ENCODE measurements at places on chromosomes 12 and 14.

DNA sequence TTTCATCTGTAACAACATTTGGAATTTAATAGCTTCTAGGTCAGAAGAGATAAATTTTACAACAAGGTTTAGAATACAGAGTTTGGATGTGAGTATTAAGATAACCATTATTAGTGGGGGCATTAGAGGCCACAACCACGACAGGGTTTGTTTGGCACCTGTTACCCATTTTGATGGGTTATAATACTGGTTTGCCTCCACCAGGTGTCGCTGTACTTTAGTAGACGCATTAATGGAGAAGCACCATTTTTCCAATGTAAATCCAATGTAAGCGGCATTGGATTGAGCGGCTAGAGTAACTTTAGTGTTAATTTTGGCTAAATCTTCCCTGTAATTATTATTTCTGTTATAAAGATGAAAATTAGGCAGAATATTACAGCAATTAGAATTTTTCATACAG lies 136.2 kb downstream of the SLCO1B3 start:
- DNase-seq, result peak; percentile 6

GRCh38 chr12:71626098-71626497 lies 37.5 kb downstream of the ZFC3H1 start:
- DNase-seq, result no peak

GRCh38 chr12:48486261-48486660 lies 4.0 kb downstream of the C12orf54 start:
- DNase-seq, result no peak

GRCh38 chr12:53747095-53747494 lies 4.7 kb downstream of the CISTR start:
- DNase-seq, result no peak

GRCh38 chr14:71749613-71750238 lies 182.5 kb upstream of the RGS6 start:
- DNase-seq, result no peak

GRCh38 chr14:59511916-59512575 lies 27.7 kb downstream of the JKAMP start:
- DNase-seq, result peak; percentile 9

DNA sequence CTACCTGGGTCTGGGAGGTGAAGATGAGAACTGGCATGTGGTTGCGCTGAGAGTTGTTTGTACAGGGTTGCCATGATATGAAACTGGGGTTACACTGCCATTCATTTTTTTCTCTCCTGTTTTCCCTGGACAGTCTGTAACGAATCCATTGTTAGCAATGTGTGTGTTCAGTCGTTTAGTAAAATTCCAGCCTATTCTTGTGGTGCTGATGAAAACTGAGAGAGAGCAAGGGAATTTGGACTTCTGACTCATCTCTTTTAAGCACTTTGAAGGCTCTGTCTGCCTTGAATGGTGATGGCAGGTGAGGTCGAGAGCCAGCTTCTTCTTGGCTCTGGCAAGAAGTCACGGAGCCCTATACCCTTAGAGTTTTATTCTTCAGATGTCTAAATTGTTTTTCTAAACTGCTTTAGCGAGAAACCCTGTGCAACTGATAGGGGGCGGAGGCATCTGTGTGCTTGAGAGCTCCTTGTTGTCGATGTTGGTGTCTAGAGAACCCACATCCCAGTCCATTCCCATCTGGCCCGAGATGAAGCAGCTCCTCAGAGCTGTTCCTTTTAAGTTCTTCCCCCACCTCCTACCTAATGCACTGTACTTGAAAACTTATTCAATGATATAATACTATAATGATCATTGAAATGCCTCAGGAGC lies 204.4 kb downstream of the TMX1 start:
- DNase-seq, result no peak

DNA sequence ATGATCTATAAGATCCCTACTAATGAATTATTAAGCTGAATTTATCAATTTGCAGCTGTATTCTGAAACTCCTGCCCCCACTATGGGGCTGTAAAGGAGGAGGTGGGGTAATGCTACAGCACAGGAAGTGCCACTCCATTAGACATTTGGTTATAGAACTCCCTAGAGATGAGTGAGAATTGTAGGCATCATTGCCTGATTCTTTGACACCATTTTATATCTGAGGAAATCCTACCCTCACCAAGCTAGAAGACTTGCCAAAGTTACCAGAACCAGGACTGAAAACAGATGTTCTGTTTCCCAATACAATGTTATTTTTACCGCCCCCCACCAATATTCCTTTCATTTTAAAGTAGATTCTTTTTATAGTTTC lies 182.4 kb downstream of the EGLN3 start:
- no peak for DNase-seq

DNA sequence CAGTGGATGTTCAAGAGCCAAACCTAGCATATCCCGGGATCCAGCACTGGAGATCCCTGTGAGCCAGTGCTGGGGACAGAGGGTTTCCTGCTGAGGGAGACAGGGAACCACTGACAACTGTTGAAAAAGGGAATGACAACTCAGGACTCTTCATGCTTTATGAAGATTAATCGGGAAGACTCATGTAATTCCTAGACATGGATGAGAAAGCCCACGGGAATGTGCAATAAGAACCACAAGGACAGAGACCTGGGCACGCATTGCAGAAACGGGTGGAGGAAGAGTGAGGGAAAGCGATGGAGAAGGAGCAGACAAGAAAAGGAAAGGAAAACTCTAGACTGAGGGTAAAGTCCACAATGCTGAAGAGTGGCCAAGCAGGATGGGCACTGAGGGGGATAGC lies 296.0 kb downstream of the PCNX1 start:
- DNase-seq, result no peak

GRCh38 chr12:121668750-121669520 lies 519 bp downstream of the MORN3 start:
- DNase-seq, result peak; percentile 64

GRCh38 chr12:112950701-112951100 lies 12.4 kb downstream of the OAS3 start:
- no peak for DNase-seq

DNA sequence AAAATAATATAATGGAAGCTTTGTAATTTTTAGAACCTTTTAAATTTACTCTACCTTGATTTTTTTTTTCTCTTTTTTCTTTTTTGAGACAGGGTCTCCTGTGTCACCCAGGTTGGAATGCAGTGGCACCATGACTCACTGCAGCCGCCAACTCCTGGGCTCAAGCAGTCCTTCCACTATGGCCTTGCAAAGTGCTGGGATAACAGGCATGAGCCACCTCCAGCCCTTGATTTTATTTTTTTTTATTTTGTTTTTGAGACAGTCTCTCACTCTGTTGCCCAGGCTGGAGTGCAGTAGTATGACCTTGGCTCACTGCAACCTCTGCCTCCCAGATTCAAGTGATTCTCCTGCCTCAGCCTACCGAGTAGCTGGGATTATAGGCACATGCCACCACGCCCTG lies 65.3 kb upstream of the TRAF3 start:
- no peak for DNase-seq

DNA sequence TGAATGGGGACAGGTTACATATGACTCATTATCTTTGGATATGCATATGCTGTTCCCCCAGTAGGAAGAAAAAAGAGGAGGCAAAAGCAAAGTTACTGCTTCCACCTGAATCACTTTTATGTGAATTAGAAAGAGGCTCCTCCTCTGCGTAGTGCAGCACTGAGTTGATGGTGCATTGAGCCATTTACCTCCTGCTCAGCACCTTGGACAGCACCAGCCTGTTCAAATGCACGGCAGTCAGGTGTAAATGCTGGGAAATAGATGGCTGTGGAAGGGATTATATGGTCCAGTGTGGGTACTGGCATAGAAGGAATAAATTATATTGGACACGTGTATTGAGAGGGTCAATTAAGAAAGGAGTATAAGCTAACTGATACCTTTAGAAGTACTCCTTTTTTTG lies 541.9 kb upstream of the SEL1L start:
- peak; percentile 0 for DNase-seq

- no peak for DNase-seq
Observed at GRCh38 chr12:32450363-32450762, 51.0 kb downstream of the FGD4 start.

GRCh38 chr12:77696183-77696582 lies 134.5 kb upstream of the NAV3 start:
- DNase-seq, result no peak

DNA sequence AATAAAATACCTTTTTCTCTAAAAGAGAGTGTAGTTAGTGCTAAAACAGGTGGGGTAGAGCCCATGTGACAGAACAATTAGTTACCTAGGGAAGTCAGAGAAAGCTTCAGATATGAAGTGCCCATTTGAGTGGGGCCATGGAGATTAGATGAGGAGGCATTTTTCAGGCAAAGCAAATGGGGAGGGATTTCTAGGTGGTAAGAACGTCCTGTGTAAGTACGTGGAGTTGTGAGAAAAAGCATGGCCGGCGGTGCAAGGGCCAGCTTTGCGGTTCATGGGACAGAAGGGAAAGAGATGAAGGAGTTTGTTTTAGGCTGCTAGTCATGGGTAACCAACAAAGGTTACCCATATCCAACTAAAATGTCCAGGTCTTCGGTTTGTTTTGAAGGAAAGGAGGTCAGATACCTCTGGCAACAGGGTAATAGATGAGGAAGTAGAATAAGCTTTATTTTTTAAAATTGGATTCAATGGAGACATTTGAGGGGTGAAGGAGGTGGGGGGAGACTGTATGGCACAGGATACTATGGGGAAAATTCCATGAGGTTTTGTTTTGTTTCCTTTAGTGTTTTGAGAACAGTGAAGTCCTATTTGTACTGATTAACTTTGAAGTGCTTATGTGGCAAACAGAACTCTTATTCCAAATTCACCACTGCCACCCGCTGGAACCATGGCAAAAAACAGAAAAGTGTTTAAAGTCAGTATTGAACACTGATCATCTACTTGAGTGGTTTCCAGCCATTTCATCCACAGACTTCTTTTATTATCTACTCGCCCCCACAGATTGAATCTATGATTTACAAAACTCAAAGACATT lies 10.0 kb upstream of the SNRPF start:
- DNase-seq, result no peak

DNA sequence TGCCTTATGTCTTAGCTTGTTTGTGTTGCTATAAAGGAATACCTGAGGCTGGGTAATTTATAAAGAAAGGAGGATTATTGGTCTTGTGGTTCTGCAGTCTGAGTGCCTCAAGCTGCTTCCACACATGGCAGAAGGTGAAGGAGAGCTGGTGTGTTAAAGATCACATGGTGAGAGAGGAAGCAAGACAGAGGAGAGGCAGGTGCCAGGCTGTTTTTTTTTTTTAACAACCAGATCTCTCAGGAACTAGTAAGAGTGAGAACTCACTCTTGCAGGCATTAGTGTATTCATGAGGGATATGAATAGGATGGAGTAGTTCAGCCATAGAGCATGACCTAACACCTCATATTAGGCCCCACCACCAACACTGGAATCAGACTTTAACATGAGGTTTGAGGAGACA lies 123.4 kb downstream of the CMAS start:
- no peak for DNase-seq

DNA sequence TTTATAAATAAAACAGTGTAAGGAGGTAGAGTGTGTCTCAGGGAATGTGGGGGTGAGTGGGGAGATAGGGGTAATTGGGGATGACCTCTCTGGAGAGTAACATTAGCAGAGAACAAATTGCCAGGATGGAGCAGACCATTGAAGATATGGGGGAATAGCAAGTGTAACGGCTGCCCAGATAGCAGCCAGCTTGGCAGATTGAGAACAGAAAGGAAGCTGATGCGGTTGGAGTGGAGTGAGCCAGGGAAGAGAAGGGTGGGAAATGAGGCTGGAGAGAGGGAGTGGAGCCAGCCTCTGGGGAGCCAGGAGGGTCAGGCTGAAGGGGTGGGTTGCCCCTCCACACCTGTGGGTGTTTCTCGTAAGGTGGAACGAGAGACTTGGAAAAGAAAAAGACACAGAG lies 5.6 kb upstream of the ADCK1 start:
- no peak for DNase-seq

DNA sequence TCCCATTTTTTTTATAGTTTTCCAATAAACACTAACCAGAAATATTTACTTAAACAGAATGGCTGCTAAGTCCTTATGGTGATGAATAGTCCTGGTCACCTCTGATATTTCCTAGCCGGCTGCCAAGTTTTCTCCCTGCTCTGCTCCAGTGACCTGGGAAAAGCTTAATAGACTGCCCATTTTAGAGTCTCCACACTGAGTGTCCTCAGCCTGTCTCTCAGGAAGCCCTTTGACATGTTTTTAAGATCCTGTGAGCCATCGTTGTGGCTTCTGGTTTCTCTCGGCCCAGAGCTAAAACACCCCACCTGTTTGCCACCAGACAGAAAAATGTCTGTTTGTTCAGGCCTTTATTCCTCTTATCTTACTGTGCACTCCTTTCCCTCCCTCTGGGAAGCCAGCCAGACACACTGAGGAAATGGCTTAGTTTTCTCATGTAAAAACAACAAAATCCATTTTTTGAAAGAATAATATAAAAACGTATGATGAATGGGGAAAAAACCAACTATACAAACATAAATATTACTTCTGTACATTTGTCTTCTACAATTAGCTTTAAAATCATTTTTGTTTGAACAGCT lies 25.4 kb upstream of the ALDH2 start:
- no peak for DNase-seq

GRCh38 chr14:96098309-96098998 lies 59.3 kb downstream of the C14orf132 start:
- DNase-seq, result peak; percentile 7

DNA sequence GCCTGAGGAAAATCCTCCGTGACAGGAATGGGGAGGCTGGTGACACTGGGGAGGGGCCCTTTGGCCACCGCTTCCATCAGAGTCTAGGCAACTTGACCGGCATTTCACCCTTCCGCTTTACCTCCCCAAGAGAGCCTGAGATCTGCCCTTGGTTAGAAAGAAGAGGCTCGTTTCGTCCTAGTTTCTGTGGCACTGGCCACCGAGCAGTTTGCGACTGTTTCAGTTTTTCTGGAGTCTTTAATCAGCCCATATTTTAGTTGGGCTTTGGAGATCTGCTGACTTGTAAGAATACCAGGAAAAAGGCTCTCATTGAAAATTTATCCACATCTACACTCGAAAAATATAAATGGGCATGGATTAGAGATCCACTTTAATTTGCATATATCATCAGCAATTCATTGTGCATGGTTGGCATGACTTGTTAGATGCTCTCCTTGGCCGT lies 414 bp upstream of the ANKS1B start:
- no peak for DNase-seq

- no peak for DNase-seq
Observed at GRCh38 chr12:105368047-105368646, 37.7 kb downstream of the C12orf75 start.

GRCh38 chr12:9406564-9407424 lies 198.6 kb upstream of the PZP start:
- no peak for DNase-seq

- no peak for DNase-seq
Observed at GRCh38 chr12:104615048-104615561, 158.4 kb downstream of the CHST11 start.

- DNase-seq, result no peak
Observed at GRCh38 chr14:20745571-20746358, at the start of gene EDDM3A. EDDM3A (plus strand) TSS chr14:20745887; CDS start chr14:20747581, 1,694 bp downstream.

DNA sequence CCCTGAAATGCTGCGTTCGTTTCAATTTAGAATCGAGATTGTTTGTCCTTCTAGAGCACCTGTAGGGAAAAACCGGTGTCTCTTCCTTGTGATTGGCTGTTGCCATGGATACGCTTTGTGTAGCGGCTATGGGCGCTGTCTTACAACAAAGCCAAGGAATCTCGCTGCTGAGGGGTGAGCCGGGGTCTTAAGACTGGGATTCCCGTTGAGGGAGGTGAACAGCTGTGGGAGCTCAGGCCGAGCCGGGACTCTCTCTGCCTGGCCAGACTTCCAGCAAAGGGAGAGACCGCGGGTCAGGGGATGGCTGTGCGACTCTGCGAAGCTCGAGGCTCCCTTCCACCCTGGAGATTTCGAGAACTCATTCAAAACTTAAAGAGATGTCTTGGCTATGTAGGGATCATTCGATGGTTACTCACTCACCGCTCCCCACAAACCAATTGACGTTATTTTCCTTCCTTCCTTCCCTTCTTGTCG lies at the start of the genes LRRIQ1 and TSPAN19:
LRRIQ1 (plus strand) TSS at position 118 of the 474 bp plus-strand sequence. CDS start 1,826 bp downstream, outside the sequence.
TSPAN19 (minus strand) TSS at position 44 of the 474 bp plus-strand sequence. CDS start 6,331 bp downstream, outside the sequence.
- DNase-seq, result peak; percentile 52

GRCh38 chr14:92654239-92654901 lies 94.1 kb downstream of the LGMN start:
- no peak for DNase-seq

All from activated T-cell treated with anti-CD3 and anti-CD28 coated beads, Interleukin-2, amount 50 U/mL, for 72 hours (primary cell).